ENCODE measurements at places on chromosomes 7 and 10.

GRCh38 chr10:88154596-88155250 lies 291.3 kb downstream of the PTEN start:
- no peak for DNase-seq

DNA sequence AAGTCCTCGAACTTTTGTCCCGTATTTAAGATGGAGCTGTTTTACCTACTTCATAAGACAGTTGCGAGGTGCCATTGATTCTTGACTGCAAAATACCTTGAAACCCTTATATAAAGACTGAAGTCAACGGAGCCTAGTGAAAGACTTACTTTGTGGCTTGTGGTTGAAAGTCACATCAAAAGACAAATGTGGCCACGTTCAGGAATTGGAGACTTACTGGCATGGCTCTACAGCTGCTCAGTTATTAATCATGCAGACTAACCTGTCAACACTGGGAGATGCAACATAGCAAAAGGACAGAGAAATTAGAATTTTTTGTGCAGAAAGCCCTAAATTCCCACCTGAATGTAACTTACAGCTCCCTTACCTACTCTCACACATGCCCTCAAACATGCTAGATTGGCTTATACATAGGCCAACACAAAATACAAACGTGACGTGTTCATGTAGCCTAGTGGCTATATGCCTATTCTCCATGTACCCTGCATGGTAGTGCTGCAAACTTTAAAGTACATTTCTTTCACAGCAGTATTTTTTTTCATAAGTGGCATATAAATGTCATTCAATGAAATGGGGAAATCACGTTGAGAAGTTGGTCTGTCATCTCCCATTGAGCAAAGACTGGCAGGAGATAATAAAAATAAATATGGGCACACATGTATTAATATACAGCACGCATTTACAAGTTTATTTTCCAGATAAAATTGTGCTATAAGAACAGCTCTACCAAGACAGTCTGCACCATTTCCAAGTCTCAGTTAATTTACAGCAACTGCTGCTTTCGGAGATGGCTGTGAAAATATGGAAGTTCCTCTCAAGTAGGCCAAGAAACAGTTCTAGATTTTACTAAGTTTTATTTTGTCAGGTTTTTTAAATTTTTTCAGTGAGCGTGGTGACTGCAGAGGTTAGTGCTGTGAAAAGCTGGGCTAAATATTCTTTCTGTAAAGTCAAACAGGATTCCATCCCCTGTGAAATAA lies 170.4 kb upstream of the C7orf33 start:
- no peak for DNase-seq

GRCh38 chr7:55651057-55651456 lies 78.8 kb upstream of the VOPP1 start:
- no peak for DNase-seq

DNA sequence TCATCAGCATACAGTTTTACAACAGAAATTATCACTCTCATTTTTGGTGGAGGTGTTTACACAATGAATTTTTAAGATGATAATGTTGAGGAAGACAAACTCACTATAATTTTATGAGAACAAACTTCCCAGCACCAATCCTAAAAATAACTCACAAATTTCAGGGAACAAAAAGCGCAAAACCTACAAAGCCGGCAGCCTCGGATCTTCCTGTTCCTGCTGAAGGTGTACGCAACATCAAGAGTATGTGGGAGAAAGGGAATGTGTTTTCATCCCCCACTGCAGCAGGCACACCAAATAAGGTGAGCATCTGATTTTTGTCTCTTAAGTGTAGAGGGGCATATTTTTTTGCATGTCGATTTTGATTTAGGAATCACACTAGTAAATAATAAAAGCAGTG lies 26.5 kb upstream of the AGBL3 start:
- DNase-seq, result no peak

GRCh38 chr7:151346-152050 lies 40.9 kb upstream of the FAM20C start:
- DNase-seq, result no peak

DNA sequence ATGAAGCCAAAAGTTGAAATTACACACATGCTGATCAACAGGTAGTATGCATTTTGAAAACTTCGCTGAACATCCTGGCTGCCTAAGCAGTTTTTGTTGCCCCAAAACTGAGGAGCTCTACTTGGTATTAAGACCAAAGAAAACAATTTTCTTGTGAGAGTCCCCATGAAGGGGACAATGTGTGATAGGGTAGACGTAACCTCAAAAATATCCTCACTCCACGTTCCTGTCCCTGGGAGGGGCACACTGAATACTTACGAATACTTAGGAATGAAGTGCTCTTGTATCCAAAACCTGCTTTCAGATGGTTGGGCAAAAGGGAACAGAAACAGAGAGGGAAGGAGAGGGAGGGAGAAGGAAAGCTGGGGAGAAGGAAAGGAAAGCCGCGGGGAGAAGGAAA lies 24.7 kb downstream of the CCDC6 start:
- no peak for DNase-seq

DNA sequence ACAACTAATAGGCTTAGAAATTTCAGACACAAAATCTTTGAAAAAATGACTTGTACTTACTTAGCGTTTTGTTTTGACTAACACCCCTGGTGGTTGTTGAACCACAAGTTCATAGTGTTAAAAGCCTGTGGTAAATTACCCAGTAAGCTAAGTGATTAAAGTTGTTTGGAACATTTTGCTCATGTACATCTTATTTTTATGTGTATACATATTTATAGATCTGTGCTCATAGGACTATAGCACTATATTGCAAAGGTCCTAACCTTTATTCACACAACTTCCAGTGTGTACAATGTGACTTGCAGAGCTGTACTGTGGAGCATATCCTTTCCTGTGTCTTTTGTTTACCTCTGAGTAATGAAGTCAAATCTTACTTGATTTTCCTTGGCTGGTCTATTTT lies 79.6 kb downstream of the BMPR1A start:
- no peak for DNase-seq

- DNase-seq, result no peak
These were observed 93.8 kb downstream of the MAPK8 start for GRCh38 chr10:48400129-48400849.

- DNase-seq, result no peak
These were observed 48.4 kb downstream of the PPP1R9A start for GRCh38 chr7:94955807-94956206.

Measured in NCI-H187 (cell line).